Cortex of kidney (tissue), 1 donor: ENCODE measurements at places on chromosomes 7 and 10.

DNA sequence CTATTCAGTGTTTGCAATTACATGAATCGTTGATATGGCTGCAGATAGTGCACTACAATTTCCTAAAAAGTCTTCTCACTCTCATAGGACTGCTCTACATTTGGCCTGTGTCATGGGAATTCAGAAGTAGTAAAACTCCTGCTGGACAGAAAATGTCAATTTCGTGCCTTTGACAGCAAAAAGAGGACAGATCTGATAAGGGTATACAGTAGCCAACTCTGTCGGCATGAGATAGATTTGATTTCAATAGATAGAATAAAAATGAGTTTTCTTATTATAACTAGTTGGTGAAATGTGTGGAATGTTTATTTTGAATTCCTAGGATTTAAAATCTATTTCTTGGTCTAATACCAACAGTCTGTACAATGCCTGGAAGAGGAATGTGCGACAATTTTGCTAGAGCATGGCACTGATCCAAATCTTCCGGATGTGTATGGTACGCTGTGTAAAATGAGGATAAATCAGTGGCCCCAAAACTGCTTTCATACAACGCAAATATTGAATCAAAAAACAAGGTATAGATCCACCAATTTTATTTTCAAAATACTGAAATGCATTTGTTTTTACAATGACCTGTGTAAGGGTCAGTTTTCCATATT, 133.5 kb upstream of the CDK13 start:
- DNase-seq, result no peak

DNA sequence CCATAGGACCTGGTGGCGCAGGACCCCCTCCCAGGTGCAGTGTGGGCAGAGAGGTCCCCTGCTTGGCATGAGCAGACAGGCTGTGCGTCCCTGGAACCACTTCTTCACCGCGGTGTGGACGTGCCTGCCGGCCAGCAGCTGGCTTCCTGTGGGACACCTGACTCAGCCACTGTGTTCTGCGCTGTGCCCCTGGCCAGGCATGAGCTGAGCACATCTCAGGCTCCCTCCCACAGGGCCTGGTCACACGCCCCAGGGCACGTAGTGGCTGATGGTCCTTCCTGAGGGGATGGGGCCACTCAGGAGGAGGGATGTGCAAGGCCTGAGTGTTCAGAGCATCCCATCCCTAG, 3.5 kb upstream of the DEPP1 start:
- no peak for DNase-seq

DNA sequence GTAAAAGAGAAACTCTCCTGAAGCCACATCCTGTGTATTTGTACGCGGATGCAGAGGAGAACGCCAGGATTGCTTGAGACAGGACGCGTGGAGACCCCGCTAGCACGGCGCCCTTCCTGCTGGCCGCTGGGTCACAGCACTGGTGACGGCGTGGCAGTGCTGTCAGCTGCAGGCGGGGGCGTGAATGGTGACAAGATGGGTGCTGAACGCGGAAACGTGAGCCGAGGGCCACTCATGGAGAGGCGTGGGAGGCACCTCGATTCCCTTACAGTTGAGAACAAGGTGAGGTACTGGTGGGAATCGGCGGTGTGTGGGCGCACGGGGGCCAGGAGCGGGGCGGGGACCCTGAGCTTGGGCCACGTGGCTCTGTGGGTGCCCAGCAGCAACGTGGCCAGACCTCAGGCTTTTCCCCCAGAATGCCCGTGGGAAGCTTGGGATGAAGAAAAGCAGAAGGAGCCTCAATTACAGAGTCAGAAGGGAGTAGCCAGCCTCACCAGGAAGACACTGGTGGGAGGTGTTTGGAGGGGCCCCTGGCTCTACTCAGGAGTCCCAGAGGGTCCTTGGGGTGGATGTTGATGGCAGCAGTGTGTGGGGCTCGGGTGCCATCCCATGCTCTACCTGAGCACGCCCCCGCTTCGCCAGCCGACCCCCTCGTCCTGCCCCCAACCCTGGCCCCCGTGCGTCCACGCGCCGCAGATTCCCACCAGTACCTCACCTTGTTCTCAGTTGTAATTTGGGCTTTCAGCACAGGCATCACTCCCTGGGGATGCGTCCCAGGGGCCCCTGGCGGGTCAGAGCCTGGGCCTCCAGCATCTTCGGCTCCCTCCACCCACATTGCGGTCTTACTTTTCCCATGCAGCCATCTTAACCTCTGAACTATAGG, 208.4 kb upstream of the TCERG1L start:
- no peak for DNase-seq

DNA sequence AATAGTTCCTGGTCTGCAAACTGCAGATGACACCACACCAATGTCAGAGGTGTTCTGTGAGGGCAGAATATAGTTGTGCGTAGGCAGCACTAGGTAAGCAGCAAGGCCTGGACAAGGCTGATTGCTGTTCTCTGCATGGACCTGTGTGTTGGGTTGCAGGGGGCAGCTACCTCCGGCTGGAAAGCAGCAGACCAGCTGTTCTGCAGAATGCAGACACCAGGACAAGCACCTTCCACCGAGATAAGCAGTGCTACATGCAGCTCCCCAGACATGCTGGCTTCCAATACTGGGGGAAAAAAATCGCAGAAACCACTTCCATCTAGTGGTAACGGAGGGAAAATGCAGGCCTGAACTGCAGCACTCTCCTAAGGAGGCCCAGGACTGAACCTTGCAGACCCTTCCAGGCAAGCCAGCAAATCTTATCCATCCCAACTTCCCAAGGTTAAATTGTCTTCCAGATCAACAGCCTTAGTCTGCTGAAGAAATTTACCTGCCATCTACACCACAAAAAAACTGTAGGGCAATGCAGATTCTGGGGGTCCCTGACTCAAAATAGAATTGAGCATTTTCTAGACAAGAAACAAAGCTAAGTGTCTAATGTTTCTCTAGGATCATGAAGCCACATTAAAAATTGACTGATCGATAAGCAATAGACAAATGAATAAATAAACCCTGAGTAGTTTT, 50.5 kb upstream of the COBL start:
- no peak for DNase-seq

DNA sequence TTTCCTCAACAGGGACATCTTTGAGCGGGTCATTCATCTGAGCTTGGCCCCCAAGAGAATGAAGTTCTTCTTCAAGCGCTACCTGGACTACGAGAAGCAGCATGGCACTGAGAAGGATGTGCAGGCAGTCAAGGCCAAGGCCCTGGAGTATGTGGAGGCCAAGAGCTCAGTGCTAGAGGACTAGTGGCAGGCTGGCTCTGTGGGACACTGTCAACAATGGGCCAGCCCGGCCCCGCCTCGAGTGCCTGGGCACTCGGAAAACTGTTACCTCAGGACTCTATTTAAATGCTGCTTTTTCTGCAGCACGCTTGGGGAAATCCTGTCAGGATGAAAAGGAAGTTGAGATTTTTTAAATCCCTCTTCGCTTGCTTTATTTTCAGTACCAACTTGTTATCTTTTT, 6.8 kb downstream of the CALHM2 start:
- DNase-seq, result no peak

- DNase-seq, result no peak
These were observed 368.4 kb upstream of the PODXL start for GRCh38 chr7:131924857-131925256.

DNA sequence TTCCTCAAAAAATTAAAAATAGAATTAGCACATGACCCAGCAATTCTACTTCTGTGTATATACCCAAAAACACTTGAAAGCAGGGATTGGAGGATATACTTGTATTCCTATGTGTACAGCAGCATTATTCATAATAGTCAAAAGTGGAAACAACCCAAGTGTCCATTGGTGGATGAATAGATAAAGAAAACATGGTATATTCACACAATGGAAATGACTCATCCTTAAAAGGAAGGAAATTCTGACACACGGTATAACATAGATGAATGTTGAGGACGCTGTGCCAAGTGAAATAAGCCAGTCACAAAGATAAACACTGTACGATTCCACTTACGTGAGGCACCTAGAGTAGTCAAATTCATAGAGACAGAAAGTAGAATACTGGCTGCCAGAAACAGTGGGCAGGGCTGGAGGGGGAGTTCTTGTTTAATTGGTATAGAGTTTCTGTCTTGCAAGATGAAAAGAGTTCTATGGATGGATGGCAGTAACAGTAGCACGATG, 26.6 kb upstream of the KAT6B start:
- no peak for DNase-seq

DNA sequence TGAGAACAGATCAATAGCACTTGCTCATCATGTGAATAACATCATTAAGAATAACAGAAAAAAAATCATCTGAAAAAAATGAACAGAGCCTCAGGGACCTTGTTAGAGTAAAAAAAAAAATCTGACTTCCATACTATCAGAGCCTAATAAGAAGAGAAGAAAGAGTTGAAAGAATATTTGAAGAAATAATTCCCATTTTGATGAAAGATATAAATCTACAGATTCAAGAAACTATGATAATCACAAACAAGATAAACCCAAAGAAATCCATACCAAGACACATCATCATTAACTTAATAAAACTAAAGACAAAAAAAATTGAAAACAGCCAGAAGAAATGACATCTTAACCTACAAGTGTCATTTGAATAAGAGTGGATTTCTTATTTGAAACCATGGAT, 134.4 kb downstream of the BMS1 start:
- DNase-seq, result no peak

DNA sequence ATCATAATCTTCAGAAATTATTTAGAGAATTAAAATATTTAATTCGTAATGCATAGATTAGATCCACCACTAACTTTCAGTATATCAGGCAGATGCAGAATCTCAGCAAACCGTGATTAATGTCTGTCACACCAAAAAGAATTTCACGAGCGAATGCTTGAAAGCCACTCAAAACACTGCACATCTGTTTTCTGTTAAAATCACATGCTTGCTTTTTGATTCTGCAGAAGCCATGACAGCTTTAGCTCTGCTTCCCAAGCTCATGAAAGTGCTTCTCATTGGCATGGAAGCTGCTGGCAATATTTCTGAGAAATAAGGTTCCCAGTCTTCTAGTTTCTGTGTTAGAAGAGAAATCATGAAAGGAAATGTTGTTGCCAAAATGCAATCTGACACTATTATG, 837.8 kb upstream of the LRRN3 start:
- DNase-seq, result no peak

- DNase-seq, result no peak
These were observed 90.2 kb upstream of the CACUL1 start for GRCh38 chr10:118844731-118845521.

GRCh38 chr10:33134011-33134751, 176.2 kb upstream of the ITGB1 start:
- DNase-seq, result no peak

DNA sequence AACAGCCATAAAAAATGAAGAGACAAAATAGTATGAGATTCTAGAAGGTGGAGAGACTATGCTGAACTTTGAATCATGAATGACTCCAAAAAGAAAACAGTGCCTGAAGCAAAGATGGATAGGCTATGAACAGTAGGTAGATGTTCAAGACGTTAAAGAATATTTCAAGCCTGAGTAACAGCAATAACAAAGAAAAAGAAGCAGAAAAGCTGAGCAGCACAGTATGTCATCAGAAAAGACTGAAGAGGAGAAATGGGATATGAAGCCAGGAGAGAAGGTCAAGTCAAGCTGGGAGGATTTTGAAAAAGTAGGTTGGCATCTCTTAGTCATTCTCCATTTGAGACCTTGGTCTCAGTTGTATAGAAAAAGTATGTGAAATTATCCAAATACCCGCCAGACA, 484.4 kb downstream of the SORCS1 start:
- no peak for DNase-seq

- DNase-seq, result no peak
These were observed 233.2 kb upstream of the PRKCQ start for GRCh38 chr10:6813306-6813705.

DNA sequence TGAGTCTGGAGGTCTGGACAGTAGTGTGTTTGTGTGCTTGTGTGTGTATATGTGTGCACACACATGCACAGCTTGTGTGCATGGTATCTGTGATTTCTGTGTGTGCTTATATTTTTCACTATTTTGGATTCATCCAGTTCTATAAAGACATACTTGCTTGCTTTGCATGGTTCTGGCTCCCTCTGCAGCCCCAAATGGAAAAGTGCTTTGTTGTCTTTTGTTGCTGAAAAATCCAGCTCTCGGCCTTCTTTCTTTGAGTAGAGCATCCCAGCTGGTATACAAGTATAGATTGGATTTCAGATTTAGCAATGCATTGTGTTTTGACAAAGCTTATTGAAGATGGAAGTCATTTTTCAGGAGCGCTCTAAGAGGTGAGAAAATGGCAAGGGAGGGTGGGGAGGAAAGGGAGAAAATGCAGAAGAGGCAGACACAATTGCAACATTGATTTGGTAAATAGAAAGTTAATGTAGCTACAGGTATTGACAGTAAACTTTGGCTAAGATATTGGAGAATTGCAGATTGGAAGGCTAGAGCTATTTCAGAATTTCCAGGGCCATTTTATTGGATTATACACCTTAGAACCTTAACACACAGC, 333.9 kb downstream of the AUTS2 start:
- DNase-seq, result no peak

DNA sequence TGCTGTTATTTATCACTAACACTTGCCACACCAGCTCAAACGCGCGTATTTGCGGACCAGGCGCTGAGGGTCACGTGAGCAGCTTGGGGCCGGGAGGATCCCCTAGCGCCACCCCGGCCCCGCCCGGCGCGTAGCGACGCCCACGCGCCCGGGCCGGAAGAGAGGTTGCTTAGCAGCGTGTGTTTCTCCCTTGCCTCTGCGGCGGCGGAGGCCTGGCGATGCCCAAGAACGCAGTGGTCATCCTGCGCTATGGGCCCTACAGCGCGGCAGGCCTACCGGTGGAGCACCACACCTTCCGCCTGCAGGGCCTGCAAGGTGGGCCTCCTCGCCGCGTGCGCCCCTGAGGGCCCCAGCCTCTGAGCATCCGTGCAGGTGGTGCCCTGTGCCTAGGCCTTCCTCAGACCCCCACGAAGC, at the start of gene C10orf53:
Gene C10orf53, plus strand, starts transcription at position 172 of the 414 bp plus-strand sequence. Its CDS starts 47 bp downstream, at position 219.
- DNase-seq, result no peak

DNA sequence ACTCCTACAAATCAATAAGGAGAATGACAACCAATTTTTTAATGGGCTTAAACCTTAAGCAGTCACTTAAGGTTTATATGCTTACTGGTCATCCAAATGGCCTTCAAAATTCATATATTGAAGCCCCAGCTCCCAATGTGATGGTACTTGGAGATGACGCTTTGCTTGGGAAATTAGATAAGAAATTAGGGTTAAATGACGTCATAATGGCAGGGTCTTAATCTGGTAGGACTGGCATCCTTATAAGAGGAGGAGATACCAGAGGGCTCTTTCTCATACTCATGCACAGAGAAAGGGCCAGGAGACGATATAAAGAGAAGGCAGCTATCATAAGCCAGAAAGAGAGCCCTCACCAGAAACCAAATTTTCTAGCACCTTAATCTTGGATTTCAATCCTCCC, 350.8 kb upstream of the NFE2L3 start:
- no peak for DNase-seq
